ENCODE measurements at places on chromosomes 6 and 20. TPM values are rescaled to one million over a fixed set of nuclear protein-coding genes. Genes with fewer than 3 reads are reported as not detected.

- DNase-seq, result no peak
Observed at GRCh38 chr20:1537731-1538058, 19.8 kb downstream of the SIRPD start.

The ANKRD6 gene
- polyA plus RNA-seq, result 4.2 TPM

The GTSF1L gene
- polyA plus RNA-seq, result not detected

- no peak for DNase-seq
Observed at GRCh38 chr6:106648651-106649308, 19.4 kb downstream of the QRSL1 start.

DNA sequence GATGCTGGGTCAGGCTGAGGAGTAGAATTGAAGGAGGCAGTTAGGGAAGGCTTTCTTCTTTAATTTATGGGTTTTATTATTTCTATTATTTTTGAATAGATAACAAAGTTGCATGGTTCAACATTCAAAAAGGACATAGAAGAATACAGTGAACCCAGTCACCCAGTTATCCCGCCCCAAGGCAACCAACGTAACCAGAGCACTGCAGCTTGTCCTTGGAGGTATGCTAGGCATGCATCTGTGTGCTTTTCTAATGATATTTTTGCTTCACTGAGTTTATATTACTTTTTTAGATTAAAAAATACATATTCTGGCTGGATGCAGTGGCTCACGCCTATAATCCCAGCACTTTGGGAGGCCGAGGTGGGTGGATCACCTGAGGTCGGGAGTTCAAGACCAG is 47.4 kb upstream of the DSN1 start:
- no peak for DNase-seq

The WFDC5 gene
- not detected for polyA plus RNA-seq

GRCh38 chr6:157693867-157694266 is 129.2 kb upstream of the SNX9 start:
- no peak for DNase-seq

The BTN1A1 gene
- 0.15 TPM for polyA plus RNA-seq

- DNase-seq, result no peak
Observed at GRCh38 chr20:1934721-1935573, 39.7 kb downstream of the SIRPA start.

The CRYBG1 gene
- 4.3 TPM for polyA plus RNA-seq

DNA sequence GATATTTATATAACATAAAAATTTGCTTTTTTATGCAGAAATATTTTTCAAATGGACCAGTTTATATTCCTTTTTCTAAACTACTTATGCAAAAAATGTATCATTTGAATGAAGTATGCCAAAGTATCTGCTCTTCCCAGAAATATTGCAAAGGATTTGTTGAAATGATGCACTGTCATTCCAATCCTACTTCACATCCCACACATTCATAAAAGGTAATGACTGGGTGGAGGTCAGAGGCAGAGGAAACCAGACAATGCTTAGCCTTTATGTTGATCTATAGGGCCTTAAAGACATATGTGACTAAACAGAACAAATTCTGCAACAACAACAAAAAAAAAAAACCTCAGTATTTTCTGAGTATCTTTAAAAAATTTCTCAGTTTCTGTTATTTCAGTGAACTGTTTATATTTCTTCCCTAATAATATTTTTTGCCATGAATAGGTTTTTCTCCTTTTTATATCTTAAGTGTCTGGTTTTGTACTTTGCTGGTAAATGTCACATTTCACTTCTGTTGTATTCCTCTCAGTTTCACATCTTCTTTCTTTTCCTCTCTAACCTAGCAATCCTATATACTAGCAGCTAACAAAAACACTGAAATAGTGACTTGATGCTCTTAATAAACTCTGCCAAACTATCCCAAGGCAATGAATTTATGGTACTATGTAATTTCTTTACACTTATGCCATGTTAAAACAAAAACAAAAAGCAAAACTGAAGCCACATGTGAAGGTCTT is 374.1 kb downstream of the BCKDHB start:
- no peak for DNase-seq

The FOXF2 gene
- 1.4 TPM for polyA plus RNA-seq

The FAM83B gene
- polyA plus RNA-seq, result not detected

DNA sequence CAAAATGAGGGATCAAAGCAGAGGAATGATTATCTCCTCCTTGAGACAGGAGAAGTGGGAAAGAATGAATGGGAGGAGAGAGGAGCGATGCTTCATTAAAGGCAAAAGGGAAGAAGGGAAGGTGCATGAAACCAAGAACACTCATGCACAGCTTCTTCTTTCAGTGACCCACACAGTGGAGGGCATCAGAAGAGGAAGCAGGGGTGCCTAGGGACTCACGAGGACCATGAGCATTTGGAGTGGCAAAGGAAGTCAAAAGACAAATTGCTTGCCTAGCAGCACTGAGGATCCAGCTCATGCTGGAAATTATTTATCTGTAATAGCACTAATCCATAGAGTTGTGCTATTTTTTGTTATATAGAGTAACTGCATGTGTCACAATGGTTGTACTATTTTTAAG is 66.1 kb downstream of the SMLR1 start:
- no peak for DNase-seq

GRCh38 chr20:35541118-35541782 is 628 bp upstream of the ERGIC3 start:
- no peak for DNase-seq

The CDC25B gene
- polyA plus RNA-seq, result 90.5 TPM

GRCh38 chr6:139242457-139243240 is 49.1 kb downstream of the TXLNB start:
- no peak for DNase-seq

- no peak for DNase-seq
Observed at GRCh38 chr6:139823099-139823807, 448.8 kb upstream of the CITED2 start.

The CYP39A1 gene
- polyA plus RNA-seq, result 3.6 TPM

The IPCEF1 gene
- polyA plus RNA-seq, result 1.4 TPM

The SLC16A10 gene
- 4.7 TPM for polyA plus RNA-seq

DNA sequence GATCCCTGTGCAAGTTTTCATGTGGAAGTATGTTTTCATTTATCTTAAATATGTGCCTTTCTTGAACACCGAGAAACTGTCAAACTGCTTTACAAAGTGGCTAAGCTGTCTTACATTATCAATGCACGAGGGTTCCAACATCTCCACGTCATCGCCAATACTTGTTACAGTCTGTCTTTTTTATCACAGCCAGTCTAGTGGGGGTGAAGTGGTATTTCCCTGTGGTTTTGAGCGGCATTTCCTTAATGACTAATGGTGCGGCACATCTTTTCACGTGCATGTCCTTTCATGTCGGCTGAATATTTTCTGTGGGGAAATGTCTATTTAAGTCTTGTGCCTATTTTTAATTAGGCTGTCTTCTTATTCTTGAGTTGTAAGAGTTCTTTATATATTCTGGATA is 280.4 kb downstream of the FOXC1 start:
- no peak for DNase-seq

- DNase-seq, result no peak
Observed at GRCh38 chr20:46439837-46440236, 33.4 kb upstream of the ELMO2 start.

GRCh38 chr6:111238464-111239119 is 151.3 kb downstream of the SLC16A10 start:
- DNase-seq, result no peak

DNA sequence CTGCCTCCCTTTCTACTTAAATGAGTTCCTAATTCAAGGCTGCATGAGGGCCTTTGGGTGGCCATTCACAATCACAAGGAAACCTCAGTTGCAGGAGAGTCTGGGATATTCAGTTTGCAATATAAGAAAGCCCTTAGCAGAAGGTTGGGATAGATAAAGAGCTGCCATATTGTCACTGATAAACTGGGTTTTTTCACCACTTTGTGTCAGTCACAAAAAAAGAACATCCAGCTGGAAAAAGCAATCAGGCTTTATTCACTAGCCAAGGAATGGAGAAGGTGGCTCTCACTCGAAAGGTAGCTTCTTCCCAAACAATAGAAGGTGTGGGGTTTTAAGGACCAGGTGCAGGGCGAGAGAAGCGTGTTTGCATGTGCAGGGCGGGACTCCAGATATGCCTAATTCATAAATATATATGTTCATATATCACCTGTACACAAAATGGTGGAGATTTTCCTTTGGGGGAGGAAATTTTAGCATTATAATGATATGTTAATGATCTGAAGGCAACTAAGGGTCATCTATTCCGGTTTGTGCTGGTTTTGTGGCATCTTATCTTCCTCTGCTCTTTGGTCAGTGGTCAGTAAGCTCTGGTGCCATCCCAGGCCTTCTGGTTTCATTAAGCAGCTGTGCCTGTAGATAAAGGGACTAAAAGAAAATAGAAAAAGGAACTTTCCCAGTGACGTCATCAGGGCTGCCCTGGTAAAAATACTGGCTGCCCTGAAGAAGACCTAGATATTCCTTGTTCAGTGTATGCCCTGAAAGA is 97.1 kb upstream of the IYD start:
- DNase-seq, result no peak

The LCA5 gene
- 5.2 TPM for polyA plus RNA-seq

The OR2B6 gene
- not detected for polyA plus RNA-seq

The CYP24A1 gene
- 1.1 TPM for polyA plus RNA-seq

DNA sequence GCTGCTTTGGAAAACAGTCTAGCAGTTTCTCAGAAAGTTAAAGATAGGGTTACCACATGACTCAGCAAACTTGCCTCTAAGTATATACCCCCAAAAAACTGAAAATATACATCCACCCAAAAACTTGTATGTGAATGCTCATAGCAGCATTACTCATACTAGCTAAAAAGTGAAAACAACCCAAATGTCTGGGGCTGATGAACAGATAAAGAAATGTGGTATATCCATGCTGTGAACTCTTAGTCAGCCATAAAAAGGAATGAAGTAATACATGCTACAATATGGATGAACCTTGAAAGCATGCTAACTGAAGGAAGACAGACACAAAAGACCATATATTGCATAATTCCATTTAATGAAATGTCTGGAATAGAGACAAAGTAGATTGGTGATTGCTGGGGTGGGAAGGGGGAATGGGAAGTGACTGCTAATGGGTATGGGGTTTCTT is 79.9 kb upstream of the GLP1R start:
- no peak for DNase-seq

DNA sequence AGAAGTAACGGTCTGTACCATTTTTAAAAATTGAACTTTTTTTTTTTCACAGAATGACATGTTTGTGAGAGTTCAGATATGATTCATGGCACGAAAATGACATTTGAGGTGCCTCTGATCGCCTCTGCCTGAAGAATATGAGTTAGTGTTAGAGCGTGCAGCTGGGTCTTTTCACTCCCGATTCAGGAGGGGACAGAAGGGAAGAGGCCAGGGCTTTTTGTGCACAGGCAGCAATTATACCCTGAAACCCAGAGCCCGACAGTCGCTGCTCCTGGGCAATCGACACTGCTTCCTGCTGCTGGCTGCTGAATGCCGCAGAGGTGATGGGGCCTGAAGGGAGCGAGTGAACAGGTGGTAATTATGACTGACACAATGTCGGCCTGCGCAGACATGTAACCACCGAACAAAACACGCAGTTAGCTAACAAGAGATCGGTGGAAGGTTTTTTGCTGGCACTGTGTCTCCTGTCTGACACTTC is 652.0 kb upstream of the NOX3 start:
- DNase-seq, result no peak

DNA sequence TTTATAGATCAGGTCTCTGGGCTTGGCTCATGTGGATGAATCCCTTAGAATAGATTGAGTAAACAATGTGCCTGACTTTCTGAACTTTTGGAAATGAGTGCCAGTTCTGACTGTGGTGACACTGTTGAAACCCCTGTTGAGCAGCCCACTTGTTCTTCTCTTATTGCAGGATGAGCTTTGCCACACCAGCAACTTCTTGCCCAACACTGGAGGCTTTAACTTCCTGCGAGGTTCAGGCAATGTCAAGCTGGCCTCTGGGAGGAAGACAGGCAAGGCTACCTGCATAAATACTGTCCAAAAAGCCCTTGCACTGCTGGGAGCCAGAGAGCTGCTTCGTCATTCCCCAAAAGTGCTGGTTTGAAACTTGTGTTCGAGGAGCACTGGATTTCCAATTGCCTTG is 32.8 kb upstream of the SMIM8 start:
- no peak for DNase-seq

DNA sequence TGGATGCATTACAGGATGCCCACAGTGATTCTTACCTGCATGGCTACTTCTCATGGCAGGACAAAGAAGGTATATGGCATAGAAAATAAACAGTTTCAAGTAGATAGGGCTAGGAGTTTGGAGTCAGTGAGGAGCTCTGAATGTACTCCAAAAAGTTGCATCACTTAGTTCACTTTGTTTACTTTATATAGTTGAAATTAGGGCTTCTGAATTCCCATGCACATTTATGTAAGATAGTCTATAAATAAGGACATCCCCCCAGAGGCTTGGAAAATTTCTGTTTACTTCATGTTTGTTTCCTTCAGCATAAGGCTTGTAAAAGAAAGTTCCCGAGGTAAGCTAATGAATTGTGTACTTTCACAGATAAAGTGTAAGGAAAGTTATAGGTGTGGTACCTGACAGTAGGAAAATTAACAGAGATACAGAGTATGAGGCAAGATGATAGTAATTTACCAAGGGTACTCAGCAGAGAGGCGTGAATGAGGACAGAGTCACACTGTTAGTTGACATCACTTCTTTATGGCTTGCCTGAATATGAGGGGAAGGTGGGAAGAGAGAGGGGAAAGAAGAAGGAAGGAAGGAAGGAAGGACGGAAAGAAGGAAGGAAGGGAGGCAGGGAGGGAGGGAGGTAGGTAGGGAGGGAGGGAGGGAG is 51.1 kb downstream of the ADTRP start:
- no peak for DNase-seq

DNA sequence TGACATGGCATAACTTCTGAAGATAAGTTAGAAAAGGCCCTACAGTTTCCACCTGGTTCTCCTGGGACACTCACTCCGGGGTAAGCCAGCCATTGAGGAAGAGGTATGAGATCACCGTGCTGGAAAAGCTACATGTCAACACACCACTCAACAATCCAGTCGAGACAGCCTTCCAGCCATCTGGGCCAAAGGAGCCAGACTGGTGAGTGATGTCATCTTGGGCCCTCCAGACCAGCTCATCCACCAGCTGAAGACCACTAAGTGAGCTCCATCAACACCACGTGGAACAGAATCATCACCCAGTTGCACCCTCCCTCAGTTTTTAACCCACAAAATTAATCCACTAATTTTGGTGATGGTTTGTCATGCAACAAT is 32.3 kb upstream of the RSPO4 start:
- no peak for DNase-seq

GRCh38 chr6:26156850-26157250 is 69.6 kb downstream of the HFE start:
- no peak for DNase-seq

The PHACTR2 gene
- polyA plus RNA-seq, result 51.5 TPM

DNA sequence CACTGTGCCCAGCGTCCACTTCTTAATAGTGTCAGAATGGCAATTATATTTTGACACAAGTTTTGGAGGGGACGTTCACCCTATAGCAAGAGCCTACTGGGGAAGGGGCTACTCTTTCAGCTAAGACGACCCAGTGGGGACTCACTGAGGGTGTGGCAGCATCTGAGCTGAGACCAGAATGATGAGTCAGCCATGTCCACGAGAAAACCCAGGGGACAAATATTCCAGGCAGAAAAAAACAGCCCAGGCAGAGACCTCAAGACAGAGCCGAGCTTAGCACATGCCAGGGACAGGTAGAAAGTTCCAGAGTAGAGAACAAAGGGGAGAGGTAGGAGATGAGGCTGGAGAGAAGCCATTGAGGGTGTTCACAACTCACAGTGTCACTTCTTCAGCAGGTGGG is 11.2 kb downstream of the CNBD2 start:
- DNase-seq, result no peak

- no peak for DNase-seq
Observed at GRCh38 chr20:45892049-45892825, 1.1 kb downstream of the CTSA start.

- DNase-seq, result no peak
Observed at GRCh38 chr20:32336918-32337347, 21.2 kb upstream of the ASXL1 start.

The CDH22 gene
- polyA plus RNA-seq, result 0.09 TPM

GRCh38 chr6:104955491-104955890 is 1.4 kb upstream of the LIN28B start:
- no peak for DNase-seq

All from muscle of arm (tissue), 14 donors.